ENCODE measurements at places on chromosomes 5 and 9. TPM values are rescaled to one million over a fixed set of nuclear protein-coding genes. Genes with fewer than 3 reads are reported as not detected.

DNA sequence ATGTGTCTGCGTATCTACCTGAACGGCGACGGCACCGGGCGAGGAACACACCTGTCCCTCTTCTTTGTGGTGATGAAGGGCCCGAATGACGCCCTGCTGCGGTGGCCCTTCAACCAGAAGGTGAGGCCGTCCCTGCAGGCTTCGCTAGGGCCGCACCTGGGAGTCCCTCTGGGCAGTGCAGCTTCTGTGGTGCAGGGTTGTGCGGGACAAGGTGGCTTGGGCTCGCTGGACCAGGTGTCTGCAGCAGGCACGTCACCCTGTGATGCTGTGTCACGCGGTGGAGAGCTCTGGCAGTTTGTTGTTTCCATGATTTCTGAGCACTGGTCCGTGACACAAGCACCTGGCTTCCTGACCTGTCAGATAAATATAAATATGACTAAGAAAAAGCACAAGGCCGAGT, 20.7 kb downstream of the FBXW5 start:
- DNase-seq = no peak

GRCh38 chr5:123365156-123365555, 58.0 kb downstream of the CEP120 start:
- DNase-seq = no peak

DNA sequence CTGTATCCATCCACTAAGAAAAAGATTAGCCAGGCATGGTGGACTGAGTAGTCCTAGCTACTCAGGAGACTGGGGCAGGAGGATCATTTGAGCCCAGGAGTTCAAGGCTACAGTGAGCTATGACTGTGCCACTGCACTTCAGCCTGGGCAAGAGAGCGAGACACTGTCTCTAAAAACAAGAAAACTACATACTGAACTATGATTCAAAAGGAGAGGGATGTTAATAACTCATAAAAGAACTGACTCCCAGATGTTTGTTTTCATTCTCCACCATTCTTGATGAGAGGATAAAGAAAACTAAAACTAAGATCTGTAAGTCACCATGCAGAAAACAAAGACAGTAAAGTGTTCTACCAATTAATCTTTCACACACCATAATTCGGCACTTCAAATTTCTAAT, 53.5 kb downstream of the AUH start:
- no peak for DNase-seq

Gene FOXD4L3
- 0.04 TPM for total RNA-seq

Gene CRB2
- total RNA-seq = not detected

Gene PAIP1
- total RNA-seq = 74.7 TPM

Gene FBP2
- not detected for total RNA-seq

Gene FIBCD1
- 1.2 TPM for total RNA-seq

Gene CCNO
- 1.9 TPM for total RNA-seq

- DNase-seq = no peak
Observed at GRCh38 chr9:121105531-121105930, 30.8 kb downstream of the CNTRL start.

Gene GABRA1
- total RNA-seq = not detected

Gene MUSK
- not detected for total RNA-seq

Gene PAPPA
- total RNA-seq = 0.25 TPM

DNA sequence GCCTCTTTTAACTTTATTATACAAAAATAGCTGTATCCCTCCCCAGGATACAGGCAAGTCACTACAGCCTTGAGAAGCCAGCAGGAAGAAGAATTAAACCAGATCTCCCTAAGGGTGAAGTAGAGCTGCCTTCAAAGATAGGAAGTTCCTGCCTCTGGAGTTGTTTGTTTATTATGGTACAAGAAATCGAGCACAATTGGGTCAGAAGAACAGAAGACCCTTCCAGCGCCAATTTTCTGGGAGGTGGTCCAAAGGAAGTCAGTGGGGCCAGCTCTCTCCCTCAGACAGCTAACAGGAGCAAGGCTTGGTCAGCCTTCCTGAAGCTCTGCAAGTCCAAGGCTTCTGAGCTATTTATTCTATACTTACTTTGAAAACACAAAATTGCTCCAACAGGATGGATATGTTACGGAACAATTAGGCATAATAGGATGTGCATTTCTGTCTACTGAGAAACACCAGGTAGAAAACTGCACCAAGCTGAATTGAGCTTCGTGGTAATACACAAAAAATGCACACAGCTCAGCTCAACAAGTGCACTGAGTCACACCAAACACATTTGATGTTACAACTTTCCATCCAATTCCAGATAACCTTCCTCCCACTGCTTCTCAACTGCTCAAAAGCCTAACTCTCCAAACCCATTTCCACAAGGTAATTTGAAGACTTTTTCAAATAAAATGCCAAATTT, 16.0 kb downstream of the SERINC5 start:
- DNase-seq = no peak

Gene IL5
- not detected for total RNA-seq

Gene CARTPT
- total RNA-seq = not detected

DNA sequence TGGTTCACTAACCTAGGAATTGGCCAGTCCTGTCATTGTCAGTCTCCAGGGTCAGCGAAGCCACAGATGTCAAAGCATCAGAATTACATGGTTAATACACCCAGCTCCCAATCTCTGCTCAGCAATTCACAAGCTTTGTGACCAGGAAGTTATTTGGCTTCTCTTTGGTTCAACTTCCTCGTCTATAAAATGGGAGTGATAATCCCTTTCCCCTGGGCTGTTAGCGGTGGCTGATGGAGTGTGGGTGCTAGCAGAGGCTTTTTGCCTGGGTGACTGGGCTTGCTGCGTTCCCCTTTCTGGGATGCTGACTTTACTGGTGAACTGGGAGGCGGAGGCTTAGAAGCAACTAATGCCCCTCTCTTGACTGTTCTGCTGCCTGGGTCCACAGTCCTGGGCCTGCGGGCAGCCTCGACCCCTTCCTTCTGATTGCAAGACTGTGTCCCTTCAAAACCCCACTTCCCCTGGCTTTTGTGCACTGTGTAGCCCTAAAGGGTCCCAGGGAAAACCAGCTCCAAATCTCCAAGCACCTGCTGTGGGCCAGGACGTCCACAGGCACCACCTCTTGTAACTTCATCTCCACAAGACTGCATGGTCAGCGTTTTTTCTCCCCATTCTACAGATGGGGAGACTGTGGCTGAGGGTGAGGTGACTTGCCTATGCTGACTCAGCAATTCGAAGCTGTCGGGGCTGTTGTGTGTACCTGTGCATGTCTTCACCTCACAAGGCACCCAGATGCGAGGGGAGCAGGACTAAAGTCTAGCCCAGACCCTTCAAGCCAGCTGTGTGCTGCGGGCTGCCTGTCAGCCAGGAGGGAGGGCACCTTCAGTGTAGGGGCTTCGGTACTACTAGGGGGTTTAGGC, 45.2 kb upstream of the NEURL1B start:
- DNase-seq = no peak

GRCh38 chr5:15009420-15009819, 137.8 kb upstream of the ANKH start:
- peak; percentile 69 for DNase-seq

DNA sequence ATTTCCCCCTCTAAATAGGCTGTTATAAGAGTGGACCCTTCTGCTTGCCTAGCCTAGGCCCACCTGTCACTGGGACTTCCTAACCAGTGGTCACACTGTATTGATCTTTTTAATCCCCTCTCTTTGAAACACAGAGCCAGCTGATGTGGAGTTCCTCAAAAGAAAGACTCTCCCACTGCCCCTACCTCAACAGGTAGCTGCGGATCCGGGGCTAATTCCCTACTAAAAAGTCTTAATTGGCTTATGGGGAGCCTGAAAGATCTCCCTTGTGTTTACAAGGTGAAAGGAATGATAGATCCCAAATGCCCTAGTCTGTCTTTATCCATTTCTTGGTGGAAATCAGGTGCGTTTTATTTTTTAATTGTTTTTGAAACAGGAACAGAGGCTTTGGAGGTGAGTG, 2.0 kb downstream of the NEUROG1 start:
- DNase-seq = no peak

GRCh38 chr9:129637102-129637501, 4.8 kb downstream of the ASB6 start:
- no peak for DNase-seq

Gene STK32A
- total RNA-seq = not detected

Measured in foreskin keratinocyte (primary cell).